ENCODE measurements at places on chromosomes 7 and 10.

- no peak overlapping the region for H3K4me3 ChIP-seq
Observed at GRCh38 chr7:107696330-107696946, 35.8 kb downstream of the SLC26A4 start.

- H3K27me3 ChIP-seq: no peaks in the 10 kb centered on the region
- H3K27ac ChIP-seq: no peak overlapping the region
- H3K36me3 ChIP-seq: no peaks in the 10 kb centered on the region
- no peak for DNase-seq
- H3K4me3 ChIP-seq: no peak overlapping the region
Observed at GRCh38 chr10:35857860-35858259, 215.8 kb upstream of the FZD8 start.

DNA sequence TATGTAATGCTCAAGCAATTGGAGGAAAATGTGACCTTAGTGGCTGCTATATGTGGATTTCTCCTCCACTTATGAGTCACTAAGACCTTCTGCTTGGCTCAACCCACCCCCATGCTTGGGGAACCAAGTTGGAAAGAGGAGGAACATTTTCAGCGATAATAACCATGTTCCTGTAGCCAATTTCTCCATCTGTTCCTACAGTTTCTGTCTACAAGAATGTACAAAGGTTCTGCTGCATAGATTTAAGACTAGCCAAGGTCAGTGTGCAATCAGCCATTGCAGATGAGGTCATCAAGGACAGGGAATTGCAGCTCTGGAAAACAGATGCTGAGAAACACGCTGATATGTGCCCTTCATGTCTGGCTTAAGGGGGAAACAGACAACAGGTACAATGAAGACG is 5.6 kb upstream of the NRCAM start:
- no peak for DNase-seq
- peaks cover 21% of the 10 kb centered on the region for H3K27me3 ChIP-seq
- H3K36me3 ChIP-seq: no peaks in the 10 kb centered on the region
- H3K4me1 ChIP-seq: no peaks in the 10 kb centered on the region
- H3K4me3 ChIP-seq: no peak overlapping the region

- H3K27me3 ChIP-seq: peaks cover 21% of the 10 kb centered on the region
- no peak overlapping the region for H3K27ac ChIP-seq
- H3K36me3 ChIP-seq: no peaks in the 10 kb centered on the region
- H3K4me3 ChIP-seq: no peak overlapping the region
- no peaks in the 10 kb centered on the region for H3K4me1 ChIP-seq
Observed at GRCh38 chr10:6782378-6782777, 202.3 kb upstream of the PRKCQ start.

GRCh38 chr7:70830060-70830395 is 301.9 kb upstream of the GALNT17 start:
- H3K4me1 ChIP-seq: no peaks in the 10 kb centered on the region
- no peaks in the 10 kb centered on the region for H3K27me3 ChIP-seq
- no peak overlapping the region for H3K4me3 ChIP-seq
- no peak overlapping the region for H3K27ac ChIP-seq
- no peak for DNase-seq

- H3K4me1 ChIP-seq: peaks cover 12% of the 10 kb centered on the region
- H3K27me3 ChIP-seq: no peaks in the 10 kb centered on the region
- no peaks in the 10 kb centered on the region for H3K36me3 ChIP-seq
- no peak overlapping the region for H3K27ac ChIP-seq
Observed at GRCh38 chr10:79238606-79239005, 108.7 kb upstream of the PPIF start.

DNA sequence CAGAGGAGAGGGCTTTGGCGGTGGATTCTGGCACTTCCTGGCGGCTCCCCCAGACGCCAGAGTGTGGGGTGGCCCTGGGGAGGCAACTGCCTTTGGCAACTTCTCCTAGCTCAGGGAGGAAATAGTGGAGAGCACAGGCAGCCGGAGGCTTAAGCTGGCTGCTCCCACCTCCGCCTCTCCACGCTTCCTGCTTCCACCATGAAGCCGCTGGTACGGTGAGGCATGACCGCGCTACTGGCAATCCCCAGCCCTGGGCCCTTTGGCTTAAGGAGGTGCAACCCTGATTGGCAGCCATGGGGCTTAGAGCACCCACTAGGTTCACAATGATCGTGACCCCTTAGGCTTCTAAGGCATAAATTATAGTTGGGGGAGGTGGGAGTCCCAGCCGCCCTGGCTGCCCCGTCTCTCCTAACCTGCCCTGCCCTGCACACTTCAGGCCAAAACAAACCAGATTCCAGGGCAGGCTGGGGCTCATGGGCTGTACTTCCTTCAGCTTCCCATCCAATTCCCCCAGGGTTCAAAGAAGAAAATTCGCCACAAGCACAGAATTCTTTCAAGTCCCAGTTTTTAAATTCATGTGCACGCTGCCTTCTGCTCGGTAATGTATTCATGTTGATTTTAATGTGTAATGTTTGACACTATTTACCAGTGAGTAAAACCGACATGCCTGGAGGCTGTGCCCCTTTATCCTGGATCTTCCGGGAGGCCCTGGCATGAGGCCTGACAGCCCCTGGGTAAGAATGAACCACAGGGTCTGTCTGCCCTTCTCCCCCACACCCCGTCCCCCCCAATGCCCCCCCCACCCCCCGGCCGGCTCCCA is 90.7 kb upstream of the LRRC4 start:
- H3K36me3 ChIP-seq: no peaks in the 10 kb centered on the region
- H3K4me3 ChIP-seq: no peak overlapping the region
- H3K4me1 ChIP-seq: no peaks in the 10 kb centered on the region
- no peak overlapping the region for H3K27ac ChIP-seq

- no peak overlapping the region for H3K4me3 ChIP-seq
- no peaks in the 10 kb centered on the region for H3K36me3 ChIP-seq
- DNase-seq: no peak
- no peaks in the 10 kb centered on the region for H3K4me1 ChIP-seq
Observed at GRCh38 chr7:15105711-15106110, 203.2 kb upstream of the DGKB start.

- peaks cover 14% of the 10 kb centered on the region for H3K4me1 ChIP-seq
- peak; percentile 67 for DNase-seq
- H3K27me3 ChIP-seq: no peaks in the 10 kb centered on the region
Observed at GRCh38 chr10:47311932-47312662, 10.2 kb upstream of the GDF2 start.

GRCh38 chr7:96833676-96834453 is 124.2 kb upstream of the SEM1 start:
- no peak for DNase-seq
- H3K27ac ChIP-seq: no peak overlapping the region
- no peaks in the 10 kb centered on the region for H3K36me3 ChIP-seq
- H3K27me3 ChIP-seq: peaks cover 1% of the 10 kb centered on the region
- H3K4me1 ChIP-seq: no peaks in the 10 kb centered on the region
- H3K4me3 ChIP-seq: no peak overlapping the region
